HAP-1 (cell line): ENCODE measurements at places on chromosomes 6 and 20.

DNA sequence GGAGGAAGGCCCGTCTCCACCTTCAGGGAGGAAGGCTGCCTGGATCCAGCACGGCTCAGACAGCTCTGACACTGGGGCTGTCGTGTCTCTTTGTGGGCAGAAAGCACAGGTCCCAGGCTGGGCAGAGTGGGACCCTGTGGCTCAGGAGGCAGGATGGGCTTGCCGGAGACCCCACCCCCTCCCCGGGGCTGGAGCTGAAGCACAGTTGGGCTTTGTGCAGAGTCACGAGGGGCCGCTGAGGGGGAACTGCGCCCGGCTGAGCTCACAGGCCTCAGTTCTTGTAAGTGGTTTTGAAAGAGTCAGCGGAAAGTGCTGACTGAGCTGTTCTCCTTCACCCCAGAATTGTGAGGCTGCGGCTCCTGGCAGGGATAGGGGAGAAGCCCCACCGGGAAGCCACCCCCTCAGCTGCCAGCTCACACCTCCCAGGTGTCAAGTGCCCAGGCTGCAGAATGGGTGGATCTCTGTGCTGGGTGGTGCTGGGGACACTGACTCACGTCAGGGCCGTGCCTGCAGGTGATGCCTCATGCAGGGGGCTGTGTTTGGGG, 145.5 kb upstream of the RNF24 start:
- DNase-seq = no peak

DNA sequence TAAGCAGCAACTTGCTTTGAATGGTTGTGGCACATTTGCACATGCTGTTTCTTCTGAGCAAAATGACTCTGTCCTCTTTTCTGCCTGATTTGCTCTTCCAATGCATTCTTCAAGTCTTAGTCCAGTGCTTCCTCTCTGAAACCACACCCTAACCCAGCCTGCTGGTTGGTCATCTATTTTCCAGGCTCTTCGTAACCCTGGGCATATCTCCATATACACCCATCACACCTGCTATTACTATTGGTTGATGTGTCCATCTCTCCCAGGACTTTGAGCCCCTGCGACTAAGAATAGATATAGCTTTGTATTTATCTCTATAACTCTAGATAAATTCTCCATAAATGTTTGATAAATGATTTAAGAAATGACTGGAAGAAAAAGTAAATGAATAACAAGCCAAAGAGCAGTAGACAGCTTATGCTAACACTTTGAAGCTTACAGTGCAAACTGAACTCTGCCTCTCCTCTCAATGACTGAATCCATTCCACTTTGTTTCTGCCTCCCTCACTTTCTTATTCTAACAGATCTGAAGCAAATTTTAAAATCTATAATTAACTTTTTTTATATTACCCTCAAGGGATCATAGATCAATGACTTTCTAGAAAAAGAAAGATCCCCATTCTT, 59.7 kb upstream of the NT5E start:
- DNase-seq = no peak

DNA sequence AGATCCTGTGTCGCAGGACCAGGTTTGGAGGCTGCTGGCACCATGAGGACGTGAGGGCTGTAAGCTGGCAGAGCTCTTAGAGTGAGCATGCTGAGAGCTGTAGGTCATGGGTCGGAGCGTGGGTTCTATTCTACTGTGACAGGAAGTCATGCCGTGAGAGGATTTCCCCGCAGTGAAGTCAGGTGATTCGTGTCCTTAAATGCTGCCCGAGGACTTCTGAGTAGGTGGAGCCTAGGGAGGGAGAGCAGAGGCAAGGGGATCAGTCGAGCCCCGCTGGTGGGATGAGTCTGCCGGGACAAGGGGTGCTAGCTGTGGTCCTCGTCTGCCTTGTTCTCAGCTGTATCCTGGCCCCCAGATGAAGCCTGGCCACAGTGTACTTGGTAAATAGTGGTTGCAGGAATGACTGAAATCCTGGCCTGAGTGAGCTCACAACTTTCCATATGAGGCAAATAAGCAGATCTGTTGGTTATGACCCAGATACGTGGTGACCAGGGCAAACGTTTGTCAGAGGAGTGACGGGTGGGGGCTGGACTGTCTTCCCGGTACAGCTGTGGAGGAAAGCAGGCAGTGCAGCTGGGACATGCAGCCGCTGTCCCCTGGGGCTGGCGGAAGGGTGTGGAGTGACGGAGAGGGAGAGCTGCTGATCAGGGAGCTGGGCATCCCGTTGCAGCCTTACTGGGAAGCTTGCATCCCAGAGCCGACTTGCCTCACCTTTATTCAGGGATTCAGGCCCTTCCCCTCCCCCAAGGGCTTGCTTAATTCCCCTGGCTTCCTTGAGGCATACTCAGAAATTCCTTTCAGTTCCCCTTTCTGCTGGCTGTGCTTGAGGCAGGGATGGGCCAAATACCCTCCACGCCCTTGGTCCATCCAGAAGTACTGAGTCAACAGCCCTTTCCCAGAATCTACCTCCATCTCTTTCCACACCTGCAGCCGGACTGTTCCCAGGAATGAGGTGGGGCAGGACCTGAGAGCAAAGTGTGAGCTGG, 250.9 kb upstream of the RREB1 start:
- peak; percentile 10 for DNase-seq

GRCh38 chr6:22784601-22785410, 215.4 kb downstream of the HDGFL1 start:
- DNase-seq = peak; percentile 13

DNA sequence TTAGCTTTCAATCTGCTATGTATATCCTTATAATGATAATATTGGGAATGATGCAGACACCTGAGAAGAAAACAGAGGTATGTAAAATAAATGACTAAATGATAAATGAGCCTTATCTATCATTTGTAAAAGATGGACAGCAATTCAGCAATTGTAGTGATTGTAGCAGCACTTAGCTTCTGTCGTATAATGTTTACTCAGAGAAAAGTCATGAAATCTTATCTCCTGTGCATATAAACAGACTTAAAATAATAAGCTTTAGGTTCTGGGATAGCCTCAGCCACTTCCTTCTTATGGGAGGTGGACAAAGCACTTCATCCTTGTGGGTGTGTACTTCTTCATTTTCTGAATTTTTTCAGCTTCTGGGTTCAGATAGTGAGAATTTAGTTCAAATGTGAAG, 324.8 kb upstream of the MAP3K7 start:
- DNase-seq = no peak
